Natural killer cell (primary cell): ENCODE measurements at places on chromosomes 16 and 17. TPM values are rescaled to one million over a fixed set of nuclear protein-coding genes. Genes with fewer than 3 reads are reported as not detected.
A peak's percentile ranks its signal among the peaks of the same experiment; 100 is the strongest.

Gene PDE6G
- total RNA-seq = 42.8 TPM

DNA sequence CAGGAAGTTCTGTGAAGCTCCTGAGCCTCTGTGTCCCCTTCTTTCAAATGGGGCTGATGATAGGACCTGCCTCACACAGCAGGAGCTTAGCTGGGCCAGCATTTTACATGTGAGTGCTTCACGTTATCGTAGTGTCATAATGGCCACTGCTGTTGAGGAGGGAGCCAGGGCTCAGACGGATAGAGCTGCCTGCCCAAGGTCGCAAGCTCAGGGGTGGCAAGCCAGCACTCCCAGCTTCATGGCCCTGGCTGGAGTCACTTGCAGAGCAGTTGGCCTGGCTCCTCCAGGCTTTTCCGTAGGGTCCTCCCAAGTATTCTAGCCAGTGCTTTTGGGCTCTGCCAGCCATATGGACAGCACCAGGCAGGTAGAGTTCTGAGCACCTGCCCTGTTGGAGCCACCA, 115.1 kb downstream of the SOCS1 start:
- H3K36me3 ChIP-seq = peaks cover 7% of the 10 kb centered on the region
- no peak for DNase-seq
- no peak overlapping the region for H3K4me3 ChIP-seq
- H3K27me3 ChIP-seq = no peaks in the 10 kb centered on the region
- peaks cover 51% of the 10 kb centered on the region for H3K4me1 ChIP-seq
- H3K27ac ChIP-seq = no peak overlapping the region

DNA sequence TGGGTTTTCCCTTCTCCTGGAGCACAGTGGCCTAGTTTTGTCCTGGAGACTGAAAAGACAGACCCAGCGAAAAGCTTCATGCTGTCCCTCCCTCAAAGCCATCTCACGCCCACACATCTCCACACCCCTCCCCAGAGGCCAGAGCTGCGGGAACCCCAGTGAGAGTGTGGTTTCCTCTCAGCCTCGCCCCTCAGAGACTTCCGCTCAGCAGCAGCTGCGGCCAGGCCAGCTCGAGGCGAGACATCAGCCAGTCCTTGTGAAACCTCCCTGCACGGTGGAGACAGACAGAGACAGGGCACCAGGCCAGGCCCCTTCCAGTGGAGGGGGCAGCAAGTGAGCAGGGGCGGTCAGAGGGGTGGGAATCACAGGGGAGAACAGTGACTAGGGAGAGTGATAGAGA, 77.0 kb upstream of the TNRC6C start:
- peak overlapping the region; percentile 90 for H3K27ac ChIP-seq
- peak overlapping the region; percentile 29 for H3K4me3 ChIP-seq
- no peaks in the 10 kb centered on the region for H3K36me3 ChIP-seq
- no peaks in the 10 kb centered on the region for H3K27me3 ChIP-seq
- DNase-seq = peak; percentile 85
- peaks cover 73% of the 10 kb centered on the region for H3K4me1 ChIP-seq

Gene CX3CL1
- total RNA-seq = not detected

DNA sequence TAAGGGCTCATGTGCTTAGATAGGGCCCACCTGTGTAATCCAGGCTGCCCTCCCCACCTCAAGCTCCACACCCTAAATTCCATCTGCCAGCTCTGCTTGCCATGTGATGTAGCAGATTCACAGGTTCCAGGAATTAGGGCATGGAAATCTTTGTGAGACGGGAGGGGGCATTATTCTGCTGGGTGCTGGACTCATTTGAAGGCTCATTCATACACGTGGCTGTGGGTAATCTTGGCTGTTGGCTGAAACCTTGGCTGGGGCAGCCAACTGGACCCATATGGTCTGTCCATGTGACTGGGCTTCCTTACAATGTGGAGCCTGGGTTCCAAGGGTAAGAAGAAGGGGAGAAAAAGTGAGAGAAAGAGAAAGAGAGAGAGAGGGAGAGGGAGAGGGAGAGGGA, 115.1 kb downstream of the CYLD start:
- peaks cover 2% of the 10 kb centered on the region for H3K27me3 ChIP-seq
- no peak for DNase-seq
- no peaks in the 10 kb centered on the region for H3K36me3 ChIP-seq
- H3K4me3 ChIP-seq = no peak overlapping the region
- no peaks in the 10 kb centered on the region for H3K4me1 ChIP-seq

Gene CASKIN2
- total RNA-seq = 0.49 TPM

- peak overlapping the region; percentile 80 for H3K4me3 ChIP-seq
- H3K27me3 ChIP-seq = no peaks in the 10 kb centered on the region
- DNase-seq = no peak
- peak overlapping the region; percentile 84 for H3K27ac ChIP-seq
- H3K4me1 ChIP-seq = peaks cover 33% of the 10 kb centered on the region
- peaks cover 4% of the 10 kb centered on the region for H3K36me3 ChIP-seq
Measured at GRCh38 chr17:44069974-44070454, 521 bp upstream of the G6PC3 start.

DNA sequence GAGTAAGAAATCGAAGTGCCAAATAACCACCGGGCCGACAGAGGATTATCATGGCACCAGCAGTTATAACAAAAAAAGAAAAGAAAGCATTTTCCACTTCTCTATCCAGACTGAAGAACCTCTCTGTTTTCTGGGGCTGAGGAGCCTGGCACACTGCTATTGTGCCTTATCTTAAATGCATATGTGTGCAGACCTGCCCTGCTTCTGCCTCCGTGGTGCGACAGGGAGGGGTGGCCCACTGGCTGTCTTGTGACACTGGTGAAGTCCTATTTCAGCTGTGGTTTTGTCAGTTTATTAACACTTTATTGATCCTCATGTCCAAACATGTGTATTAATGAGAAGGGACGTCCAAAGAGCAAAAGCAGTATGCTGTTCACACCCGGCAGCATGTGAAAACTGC, 55.4 kb downstream of the CDK5R1 start:
- H3K4me1 ChIP-seq = no peaks in the 10 kb centered on the region
- DNase-seq = no peak
- no peaks in the 10 kb centered on the region for H3K27me3 ChIP-seq

Gene HOXB1
- not detected for total RNA-seq

DNA sequence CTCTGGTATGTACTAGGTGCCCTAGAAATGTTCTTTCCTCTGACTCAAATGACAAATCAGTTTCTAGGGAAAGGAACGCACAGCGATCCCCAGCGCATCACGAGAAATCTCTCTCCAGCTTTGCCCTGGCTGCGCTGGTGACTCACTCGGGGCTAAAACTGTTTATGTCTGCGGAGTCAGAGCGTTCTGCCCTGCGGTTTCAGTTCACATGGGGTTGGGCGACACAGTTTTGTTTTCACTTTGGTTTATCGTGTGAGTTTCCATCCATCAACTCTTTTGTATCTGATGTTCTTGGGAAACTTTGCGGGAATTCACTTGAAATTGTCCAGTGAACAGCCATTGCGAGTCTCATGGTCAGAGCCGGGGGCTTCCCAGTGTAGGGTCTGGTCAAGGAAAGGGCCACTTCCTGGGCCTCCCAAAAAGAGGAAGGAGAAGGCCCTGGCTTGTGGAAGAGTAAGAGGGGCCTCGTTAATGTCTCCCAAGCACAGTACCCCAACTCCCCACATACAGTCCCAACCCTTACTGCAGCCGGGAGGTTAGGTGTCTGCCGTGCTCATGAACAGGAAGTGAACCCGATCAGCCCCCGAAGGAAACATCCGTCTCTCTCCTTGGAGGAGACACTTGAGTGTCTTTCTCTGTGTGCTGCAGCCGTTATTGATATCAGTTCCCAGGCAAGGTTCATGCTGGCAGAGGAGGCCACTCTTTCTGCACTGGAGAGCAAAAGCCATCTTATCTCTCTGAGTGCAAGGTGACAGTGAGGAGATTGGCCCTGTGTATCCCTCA, 643.2 kb downstream of the WWOX start:
- H3K36me3 ChIP-seq = no peaks in the 10 kb centered on the region
- peak overlapping the region; percentile 38 for H3K4me3 ChIP-seq
- peak overlapping the region; percentile 91 for H3K27ac ChIP-seq

- DNase-seq = no peak
- H3K4me1 ChIP-seq = peaks cover 31% of the 10 kb centered on the region
- H3K27ac ChIP-seq = no peak overlapping the region
- H3K36me3 ChIP-seq = peaks cover 2% of the 10 kb centered on the region
Measured at GRCh38 chr17:17200311-17200710, 5.8 kb downstream of the PLD6 start.

DNA sequence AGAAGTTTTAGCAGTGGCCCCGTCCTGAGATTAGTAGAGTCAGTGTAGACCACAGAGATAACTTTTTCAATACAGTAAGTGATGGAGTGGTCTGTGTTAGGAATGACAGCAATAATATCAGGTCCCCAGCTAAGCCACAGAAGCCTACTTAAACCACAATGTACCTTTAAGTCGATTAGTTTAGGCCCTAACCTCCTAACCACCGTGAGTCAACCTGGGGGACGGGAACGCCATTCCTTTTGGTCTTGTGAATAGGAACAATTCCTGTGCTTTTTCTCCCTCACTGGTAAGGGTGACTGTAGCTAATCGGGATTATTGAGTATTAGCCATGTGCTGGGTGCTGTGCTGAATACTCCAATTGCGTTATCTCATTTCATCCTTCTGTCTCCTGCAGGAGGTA, 14.0 kb downstream of the YPEL2 start:
- DNase-seq = no peak
- H3K36me3 ChIP-seq = no peaks in the 10 kb centered on the region
- H3K4me1 ChIP-seq = no peaks in the 10 kb centered on the region
- H3K4me3 ChIP-seq = no peak overlapping the region
- H3K27me3 ChIP-seq = no peaks in the 10 kb centered on the region
- no peak overlapping the region for H3K27ac ChIP-seq

Gene PRCD
- total RNA-seq = 0.77 TPM

- H3K36me3 ChIP-seq = no peaks in the 10 kb centered on the region
- no peaks in the 10 kb centered on the region for H3K27me3 ChIP-seq
- H3K4me1 ChIP-seq = no peaks in the 10 kb centered on the region
- H3K27ac ChIP-seq = no peak overlapping the region
- H3K4me3 ChIP-seq = no peak overlapping the region
- DNase-seq = no peak
Measured at GRCh38 chr17:66892246-66892645, 57.3 kb downstream of the CACNG5 start.

DNA sequence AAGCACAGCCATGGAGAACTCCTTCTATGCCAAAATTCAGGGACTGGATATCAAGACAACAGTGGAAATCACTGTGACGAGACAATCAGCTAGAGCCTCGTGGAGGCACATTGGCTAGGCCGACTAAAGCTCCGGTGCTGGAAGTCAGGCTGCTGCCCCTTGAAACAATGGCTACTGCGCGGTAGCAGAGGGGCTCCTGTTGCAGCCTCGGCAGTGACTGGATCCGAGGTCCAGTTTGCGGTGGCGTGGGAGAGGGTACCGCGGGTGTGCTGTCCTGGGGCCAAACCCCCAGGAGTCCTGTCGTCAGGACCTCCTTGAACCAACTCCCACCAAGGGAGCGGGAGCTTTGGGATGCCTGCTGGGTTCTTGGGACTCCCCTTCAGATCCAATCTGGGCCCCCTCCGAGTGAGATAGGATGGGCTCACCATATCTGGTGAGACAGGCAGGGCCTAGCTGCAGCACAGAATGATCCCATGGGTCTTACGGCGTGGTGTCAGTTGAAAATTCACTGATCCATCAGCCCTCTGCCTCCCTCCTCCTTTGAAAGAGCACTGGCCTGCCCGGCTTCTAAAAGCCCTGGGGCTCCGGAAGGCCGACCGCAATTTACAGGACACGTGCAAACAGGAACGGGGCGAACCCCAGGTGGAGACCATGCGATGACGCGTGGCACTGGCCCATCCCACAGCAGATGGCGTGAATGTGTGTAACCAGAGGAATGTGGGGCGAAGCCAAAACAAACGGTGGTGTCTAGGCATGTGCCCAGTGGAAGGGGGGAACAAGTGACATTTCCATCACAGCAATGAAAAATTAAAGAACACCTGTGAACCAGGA, 15.8 kb upstream of the KCNJ18 start:
- H3K4me1 ChIP-seq = no peaks in the 10 kb centered on the region
- DNase-seq = no peak
- H3K27ac ChIP-seq = no peak overlapping the region
- no peaks in the 10 kb centered on the region for H3K27me3 ChIP-seq
- no peak overlapping the region for H3K4me3 ChIP-seq

Gene SLC16A6
- total RNA-seq = 16.5 TPM

Gene CCDC57
- 79.2 TPM for total RNA-seq

DNA sequence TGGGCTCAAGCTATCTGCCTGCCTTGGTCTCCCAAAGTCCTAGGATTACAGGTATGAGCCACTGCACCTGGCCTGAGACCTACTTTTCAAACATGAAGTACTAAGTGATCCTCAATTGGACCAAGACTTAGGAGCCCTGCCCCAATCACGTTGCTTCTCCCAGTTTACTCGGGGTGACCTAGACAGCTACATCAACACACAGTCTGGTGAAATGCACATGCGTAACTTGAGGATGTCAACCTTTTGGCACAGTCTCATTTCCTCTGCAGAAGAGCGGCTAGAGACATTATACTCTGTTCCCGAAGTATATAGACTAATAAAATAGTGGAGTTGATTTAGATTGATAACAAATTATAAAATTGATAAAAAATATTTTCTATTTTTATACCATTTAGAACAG, 17.1 kb downstream of the FTO start:
- H3K27ac ChIP-seq = no peak overlapping the region
- H3K36me3 ChIP-seq = no peaks in the 10 kb centered on the region
- no peak for DNase-seq
- no peak overlapping the region for H3K4me3 ChIP-seq
- H3K27me3 ChIP-seq = no peaks in the 10 kb centered on the region

Gene KRTAP4-4
- not detected for total RNA-seq

DNA sequence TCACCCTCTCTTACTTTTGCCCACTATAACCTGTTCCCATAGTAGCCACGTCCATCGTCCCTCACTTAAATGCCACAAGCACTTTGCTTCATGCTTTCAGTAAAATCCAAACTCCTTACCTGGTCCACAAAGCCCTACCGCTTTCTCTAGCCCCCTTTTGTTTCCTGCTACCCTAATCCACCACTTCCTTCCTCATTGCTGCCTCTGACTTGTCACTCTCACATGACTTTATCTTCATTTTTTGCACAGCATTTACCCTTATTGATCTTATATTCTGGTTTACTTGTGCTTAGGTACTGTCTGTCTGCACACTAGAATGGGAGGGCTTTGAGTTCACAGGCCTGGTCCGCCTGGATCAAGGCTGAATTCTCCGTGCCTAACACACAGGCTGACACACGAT, 340.0 kb downstream of the XYLT1 start:
- no peaks in the 10 kb centered on the region for H3K27me3 ChIP-seq
- peaks cover 42% of the 10 kb centered on the region for H3K36me3 ChIP-seq
- no peak overlapping the region for H3K4me3 ChIP-seq
- peaks cover 17% of the 10 kb centered on the region for H3K4me1 ChIP-seq
- no peak for DNase-seq

Gene CDH1
- not detected for total RNA-seq

Gene HAP1
- total RNA-seq = not detected

DNA sequence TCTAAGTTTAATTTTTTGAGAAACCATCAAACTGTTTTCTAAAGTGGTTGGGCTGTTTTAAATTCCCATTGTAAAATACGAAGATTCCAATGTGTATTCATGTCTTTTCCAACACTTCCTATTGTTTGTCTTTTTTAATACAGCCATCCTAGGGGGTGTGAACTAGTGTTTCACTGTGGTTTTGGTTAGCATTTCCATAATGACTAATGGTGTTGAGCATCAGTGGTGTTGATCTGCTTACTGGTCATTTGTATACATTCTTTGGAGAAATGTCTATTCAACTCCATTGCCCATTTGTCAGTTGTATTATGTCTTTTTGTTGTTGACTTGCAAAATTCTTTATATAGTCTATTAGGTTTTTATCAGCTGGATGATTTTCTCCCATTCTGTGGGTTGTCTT, 239.2 kb upstream of the AXIN2 start:
- H3K4me3 ChIP-seq = no peak overlapping the region
- H3K36me3 ChIP-seq = no peaks in the 10 kb centered on the region
- H3K27ac ChIP-seq = no peak overlapping the region

Gene IRX5
- total RNA-seq = not detected

Gene CCL3
- 450 TPM for total RNA-seq
